ENCODE measurements at places on chromosomes 6 and 20.

DNA sequence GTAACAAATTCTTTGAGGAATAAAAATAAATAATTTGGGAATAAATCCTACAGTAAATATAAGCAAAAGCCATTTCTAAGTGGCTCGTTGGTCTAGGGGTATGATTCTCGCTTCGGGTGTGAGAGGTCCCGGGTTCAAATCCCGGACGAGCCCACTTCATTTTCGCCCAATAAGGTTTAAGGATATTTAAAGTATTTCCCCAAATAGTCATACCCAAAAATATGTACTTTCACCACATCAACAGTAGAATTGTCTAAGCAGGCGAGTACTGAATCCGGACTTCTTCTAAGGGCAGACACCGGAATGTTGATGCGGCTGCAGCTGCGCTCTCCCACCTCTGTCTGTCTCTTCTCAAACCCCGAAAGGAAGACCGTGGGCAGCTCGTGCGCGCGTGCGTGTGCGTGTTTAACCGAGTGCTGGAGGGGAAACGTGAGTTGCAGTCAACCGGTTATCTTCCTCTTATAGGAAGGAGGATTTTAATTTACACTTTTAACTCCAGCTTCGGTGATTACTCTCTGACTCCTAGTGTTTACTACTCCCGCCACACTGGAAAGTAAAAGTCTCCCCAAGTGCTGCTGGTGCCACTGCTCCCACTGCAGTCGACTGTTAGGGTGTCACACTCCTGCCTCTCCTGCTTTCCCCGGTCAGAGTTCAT, 155.7 kb upstream of the PRSS16 start:
- DNase-seq = no peak

- no peak for DNase-seq
These were observed 33.8 kb downstream of the CD40 start for GRCh38 chr20:46151936-46152335.

- DNase-seq = no peak
These were observed 68.1 kb upstream of the SNRPB2 start for GRCh38 chr20:16661756-16662155.

DNA sequence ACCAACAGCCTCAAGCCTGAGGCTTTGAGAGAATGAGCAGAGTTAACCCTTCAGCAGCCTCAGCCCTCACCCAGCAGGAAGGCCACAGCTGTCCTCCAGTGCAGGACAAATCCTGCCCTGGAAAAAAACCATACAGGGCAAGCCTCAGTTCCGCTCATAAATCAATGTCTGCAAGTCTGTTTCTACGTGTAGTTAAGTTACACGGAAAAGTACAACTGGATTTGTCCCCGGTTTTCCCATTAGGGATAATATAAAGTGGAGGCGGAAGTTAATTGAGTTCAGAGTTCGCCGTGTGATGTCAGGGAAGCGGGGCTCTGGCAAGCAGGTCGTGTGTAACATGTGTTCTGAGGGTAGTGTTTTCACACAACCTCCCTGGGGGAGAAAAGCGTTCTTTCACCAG, 44.2 kb upstream of the EYA2 start:
- no peak for DNase-seq

DNA sequence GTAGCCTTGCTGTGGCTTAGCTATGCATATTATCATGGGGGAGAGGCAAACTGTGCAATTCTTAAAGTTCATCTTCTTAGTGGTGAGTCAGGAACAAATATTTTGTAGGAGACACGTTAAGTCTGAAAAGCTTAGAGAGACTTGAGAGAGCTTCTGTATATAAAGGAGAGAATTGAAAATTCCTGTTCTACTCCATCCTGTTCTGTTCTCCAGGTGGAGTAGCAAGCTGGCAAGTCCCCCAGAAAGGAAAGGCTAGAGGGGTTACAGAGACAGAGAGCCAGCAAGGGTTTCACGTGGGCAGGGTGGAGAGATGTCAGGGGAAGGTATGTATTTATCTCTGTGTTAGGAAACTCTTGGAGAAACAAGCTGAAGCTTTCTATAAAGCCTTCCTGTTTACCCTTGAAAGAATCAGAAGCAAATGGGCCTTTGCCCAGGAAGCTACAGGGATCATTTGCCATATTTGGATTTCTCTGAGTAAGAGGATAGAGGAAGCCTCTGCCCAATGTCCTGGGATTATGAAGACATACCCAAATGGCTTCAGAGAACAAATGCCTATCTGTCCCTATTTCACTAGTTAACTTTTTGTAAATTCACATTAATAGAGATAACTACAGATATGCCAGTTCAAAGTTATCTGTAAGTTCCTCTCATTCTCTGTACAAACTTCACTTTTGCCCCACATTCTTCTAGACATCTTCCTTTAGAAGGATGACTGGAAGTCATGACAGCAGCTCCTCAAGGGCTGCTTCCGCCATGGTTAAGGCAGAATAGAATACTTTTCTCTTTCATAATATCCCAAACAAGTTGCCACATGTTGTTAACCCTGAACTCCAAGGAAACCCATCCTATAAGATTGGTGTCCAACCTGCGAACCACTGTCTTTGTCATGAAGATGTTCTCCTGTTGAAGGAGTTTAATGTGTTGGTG, 126.7 kb upstream of the NEDD9 start:
- DNase-seq = no peak

GRCh38 chr20:44431502-44432234, 44.0 kb upstream of the TTPAL start:
- DNase-seq = no peak

DNA sequence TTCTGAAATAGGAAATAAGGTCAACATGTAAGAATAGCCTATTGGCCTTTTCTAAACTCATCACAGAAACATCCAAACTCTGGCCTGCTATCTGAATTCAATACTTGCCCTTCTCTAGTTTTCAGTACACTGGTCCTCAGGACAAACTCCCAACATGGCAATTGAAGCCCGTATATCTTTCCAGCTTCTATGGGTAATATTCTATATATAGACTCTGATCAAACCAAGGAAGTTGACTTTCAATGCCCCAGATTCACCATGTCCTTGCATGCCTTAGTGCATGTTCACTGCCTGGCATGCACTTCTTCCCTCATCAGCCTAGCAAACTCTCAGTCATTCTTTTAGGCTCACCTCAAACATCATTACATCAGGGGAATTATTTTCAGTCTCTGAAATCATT, 73.2 kb downstream of the RSPO3 start:
- no peak for DNase-seq

- no peak for DNase-seq
These were observed 365.9 kb upstream of the AGPAT4 start for GRCh38 chr6:161639772-161640171.

DNA sequence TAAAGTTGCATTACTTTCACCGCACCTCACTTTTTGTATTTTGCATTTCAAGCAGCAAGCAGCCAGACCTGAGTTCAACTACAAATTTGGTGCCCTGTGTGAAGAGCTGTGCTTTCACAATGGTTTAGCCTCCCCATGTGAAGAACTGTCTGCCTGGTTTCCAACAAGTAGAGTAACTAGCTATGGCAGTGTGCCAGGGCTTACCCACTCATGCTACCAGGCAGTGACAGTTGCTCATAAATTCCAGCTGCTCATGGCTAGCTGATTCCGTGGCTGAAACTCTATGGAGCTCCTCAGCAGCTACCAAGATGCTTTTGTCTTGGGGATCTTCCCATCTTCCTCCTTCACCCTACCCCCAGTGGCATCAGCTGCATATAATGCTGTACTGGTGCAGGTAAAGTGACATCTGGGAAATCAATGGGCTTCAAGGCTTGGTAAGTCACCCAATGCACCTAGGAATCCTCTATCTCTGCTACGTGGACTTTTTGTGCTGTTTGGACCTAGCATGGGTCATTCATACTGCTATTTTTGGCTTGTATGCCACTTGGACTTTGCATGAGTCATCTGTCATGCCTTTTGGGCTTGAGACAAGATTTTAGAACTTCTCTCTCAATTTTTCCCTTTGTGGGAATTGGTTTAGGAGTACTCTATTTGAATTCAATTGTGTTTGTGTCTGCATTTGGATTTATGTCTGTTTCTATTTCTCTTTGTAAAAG, 176.5 kb upstream of the GJE1 start:
- DNase-seq = no peak

DNA sequence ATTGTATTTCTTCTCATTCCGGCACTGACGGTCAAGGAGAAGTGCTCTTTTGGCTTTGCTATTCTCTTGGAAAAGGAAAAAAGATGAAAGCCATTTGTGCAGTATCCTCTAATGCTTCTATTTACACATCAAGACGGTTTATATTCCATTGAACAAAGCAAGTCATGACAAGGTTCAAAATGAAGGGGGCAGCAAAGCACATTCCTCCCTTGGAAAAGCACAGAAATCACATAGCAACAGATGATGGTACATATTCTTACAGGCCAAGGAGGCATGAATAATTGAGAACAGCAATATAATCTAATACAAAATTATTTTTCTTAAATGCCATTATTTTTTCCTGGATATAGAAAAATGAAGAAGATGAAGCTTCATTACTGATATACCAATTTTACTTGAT, 508.2 kb upstream of the JAG1 start:
- no peak for DNase-seq

GRCh38 chr20:59161721-59162120, 1.9 kb upstream of the ZNF831 start:
- DNase-seq = no peak

GRCh38 chr6:133369773-133370272, 128.7 kb downstream of the EYA4 start:
- DNase-seq = no peak

GRCh38 chr6:34875292-34876213, 12.3 kb downstream of the TAF11 start:
- no peak for DNase-seq

GRCh38 chr6:167872538-167873210, 46.0 kb downstream of the AFDN start:
- DNase-seq = no peak

GRCh38 chr20:45987108-45987780, 15.2 kb upstream of the ZNF335 start:
- DNase-seq = peak; percentile 65

- DNase-seq = no peak
These were observed 158.8 kb downstream of the DLL1 start for GRCh38 chr6:170132011-170132521.

- no peak for DNase-seq
These were observed 88.0 kb upstream of the RPS6KA2 start for GRCh38 chr6:166715065-166715464.

GRCh38 chr6:90502866-90503407, 83.9 kb downstream of the MAP3K7 start:
- no peak for DNase-seq

DNA sequence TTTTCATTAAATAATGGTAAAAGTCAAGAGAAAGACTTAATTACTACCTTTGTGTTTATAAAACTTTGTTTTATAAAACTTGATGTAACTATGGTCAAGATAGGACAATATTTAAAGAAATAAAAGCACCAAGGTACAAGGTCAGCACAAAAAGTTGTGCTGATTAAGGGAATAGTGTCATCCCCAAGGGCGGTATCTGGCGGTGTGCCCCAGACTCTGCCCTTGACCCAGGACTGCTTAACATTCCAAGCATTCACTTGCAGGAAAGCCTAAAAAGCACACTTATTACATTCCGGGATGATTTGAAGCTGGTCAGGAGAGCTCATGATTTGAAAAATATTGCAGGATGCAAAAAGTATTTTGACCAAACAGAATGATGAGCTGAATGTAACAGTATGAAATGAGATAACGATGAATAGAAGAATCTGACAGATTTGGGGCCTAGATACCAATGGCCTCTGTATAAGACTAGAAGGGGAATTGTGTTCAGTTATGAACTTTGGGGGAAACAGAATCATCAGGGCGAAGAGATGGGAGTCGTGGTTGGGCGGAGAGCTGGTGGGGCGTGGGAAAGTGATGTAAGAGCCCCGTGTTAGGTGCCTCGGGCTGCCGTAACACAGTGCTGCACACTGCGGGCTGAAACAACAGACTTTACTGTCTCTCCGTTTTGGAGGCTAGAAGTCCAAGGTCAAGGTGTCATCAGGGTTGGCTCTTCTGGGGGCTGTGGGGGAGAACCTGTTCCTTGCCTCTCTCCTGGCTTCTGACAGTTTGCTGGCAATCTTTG, 77.2 kb downstream of the CDC5L start:
- no peak for DNase-seq

- no peak for DNase-seq
These were observed 15.0 kb downstream of the CPNE5 start for GRCh38 chr6:36824253-36824652.

GRCh38 chr6:46652603-46653438, at the start of the genes CYP39A1 and SLC25A27:
Gene CYP39A1, minus strand, starts transcription at chr6:46652818. Its CDS starts 236 bp downstream, at chr6:46652582.
Gene SLC25A27, plus strand, starts transcription at chr6:46652975. Its CDS starts 218 bp downstream, at chr6:46653193.
- peak; percentile 69 for DNase-seq

DNA sequence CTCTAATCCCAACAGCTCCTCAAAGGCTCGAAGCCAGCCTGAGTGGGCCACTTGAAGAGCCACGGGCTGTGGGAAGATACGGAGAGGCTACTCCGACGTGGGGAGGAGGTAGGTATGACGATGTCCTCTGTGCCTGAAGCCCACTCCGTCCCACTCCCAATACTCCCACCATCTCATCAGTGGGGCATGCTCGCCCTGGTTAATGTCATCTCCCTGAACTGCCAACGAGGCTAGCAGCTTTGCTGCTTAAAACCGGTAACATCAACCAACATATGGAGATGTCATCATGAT, 11.1 kb downstream of the NRN1 start:
- DNase-seq = no peak

DNA sequence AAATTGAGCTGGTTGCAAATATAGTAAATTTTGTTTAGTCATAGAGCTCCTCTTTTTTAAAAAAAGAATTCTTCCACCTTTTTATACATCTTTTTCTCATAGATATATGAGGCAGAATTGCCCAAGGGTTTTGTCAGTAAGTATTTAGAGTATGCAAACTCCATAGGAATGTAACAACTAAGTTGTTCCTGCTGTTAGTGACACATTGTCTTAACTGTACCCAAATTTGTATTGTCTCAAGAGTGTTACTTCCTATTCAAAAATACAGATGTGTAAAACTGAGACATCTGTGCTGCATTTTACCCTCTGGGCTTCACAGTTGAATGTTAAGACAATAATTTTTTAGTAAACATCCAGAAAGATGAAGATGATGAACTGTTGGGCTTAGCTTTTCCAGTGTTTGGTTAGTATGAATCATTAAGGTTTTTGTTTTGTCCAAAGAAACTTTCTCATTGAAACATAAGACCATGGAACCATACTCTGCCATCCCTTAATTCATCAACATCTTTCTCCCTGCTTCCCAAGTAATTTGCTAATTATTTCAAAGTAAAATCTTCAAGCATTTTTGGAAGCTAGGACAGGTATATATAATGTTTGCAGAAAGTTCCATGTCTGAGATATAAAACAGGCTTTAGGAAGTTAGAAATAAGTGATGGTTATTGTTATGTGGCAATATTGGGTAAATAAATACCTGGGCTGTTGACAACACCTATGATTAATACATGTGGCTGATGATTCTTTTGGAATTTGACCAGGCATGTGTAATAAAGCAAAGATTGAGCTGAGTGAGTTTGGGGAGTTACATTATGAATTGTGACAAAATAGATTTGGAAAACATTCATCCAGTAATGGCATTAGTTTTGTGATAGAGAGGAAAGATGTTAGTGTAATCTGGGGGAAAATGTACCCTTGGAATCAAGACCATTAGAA, 11.2 kb downstream of the OGFRL1 start:
- DNase-seq = no peak

- no peak for DNase-seq
These were observed 2.4 kb upstream of the TAF8 start for GRCh38 chr6:42047790-42048405.
